Neural progenitor cell (in vitro differentiated cells): ENCODE measurements at places on chromosomes 7 and 10.

DNA sequence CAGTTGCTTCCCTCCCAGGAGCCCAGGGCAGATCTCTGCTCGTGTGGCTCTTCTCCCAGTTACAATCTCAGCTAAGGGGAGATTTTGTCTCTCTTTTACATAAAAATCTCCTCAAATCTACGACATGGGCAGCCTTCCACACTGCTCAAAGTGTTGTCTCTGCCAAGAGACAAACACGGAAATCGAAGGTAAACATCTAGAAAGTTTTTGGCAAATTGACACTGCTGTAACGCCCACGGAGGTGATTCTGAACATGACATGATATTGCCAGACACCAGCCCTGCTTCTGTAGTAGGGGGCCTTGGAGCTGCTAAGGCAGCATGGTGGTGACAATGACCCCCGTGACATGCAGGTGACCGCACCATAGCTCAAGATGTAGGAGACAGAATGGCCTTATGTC is 128.3 kb downstream of the CCDC3 start:
- no peaks in the 10 kb centered on the region for H3K4me1 ChIP-seq
- H3K27ac ChIP-seq = no peak overlapping the region
- H3K27me3 ChIP-seq = no peaks in the 10 kb centered on the region
- H3K36me3 ChIP-seq = no peaks in the 10 kb centered on the region

DNA sequence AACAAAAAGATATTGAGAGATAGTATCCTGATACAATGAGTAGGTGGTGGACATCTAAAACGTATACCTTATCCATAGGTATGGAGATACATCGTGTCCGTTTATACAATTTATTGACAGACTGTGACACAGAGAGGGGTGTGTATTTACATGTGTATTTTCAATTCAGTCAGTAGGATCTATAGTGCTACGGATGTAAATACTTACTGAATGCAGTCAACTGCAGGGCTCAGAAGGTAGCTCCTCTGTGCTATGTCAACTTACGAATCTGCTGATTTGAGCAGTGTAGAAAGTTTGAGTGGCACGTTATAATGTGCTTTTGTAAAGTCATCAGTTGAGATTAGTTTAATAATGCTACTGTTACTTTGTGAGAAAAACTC is 626 bp downstream of the ZNF804B start:
- no peak for DNase-seq
- no peak overlapping the region for H3K27ac ChIP-seq
- peaks cover 8% of the 10 kb centered on the region for H3K4me1 ChIP-seq
- peaks cover 68% of the 10 kb centered on the region for H3K27me3 ChIP-seq
- H3K4me3 ChIP-seq = peak overlapping the region; percentile 52

DNA sequence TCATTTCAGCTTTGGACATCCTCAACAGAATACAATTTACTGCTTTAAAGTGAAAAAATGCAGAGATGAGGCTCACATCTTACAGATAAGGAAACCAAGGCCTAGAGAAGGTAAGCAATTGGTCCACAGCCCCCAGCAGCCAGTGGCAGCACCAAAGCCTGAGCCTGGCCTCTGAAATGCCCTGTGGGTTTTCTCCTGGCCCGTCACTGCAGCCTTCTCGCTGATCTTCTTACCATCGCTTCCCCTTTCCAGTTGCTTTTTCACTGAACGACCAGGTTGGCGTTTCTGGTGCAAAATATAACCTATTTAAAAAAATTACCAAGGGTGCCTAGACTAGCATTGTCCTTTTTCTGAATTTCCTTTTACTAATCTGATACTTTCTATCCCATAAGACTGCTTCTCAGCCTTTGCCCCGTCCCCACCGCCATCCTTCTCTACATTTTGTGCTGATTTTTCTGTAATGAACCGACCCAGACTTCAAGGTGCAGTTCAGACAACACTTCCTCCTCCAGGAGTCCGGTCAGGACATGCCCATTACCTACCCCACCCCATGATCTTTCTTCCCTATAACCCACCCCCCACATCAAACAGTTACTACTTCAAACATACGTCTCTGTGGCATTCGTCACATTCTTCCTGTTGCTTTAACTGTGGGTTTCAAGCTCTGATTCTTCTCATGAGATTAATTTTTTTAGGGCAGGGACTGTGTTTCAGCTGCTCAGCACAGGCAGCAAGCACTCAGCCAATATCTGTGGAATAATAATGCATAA is 289.4 kb downstream of the DNAJB6 start:
- no peak overlapping the region for H3K4me3 ChIP-seq
- no peak overlapping the region for H3K27ac ChIP-seq
- H3K27me3 ChIP-seq = peaks cover 45% of the 10 kb centered on the region
- DNase-seq = no peak
- H3K4me1 ChIP-seq = no peaks in the 10 kb centered on the region

DNA sequence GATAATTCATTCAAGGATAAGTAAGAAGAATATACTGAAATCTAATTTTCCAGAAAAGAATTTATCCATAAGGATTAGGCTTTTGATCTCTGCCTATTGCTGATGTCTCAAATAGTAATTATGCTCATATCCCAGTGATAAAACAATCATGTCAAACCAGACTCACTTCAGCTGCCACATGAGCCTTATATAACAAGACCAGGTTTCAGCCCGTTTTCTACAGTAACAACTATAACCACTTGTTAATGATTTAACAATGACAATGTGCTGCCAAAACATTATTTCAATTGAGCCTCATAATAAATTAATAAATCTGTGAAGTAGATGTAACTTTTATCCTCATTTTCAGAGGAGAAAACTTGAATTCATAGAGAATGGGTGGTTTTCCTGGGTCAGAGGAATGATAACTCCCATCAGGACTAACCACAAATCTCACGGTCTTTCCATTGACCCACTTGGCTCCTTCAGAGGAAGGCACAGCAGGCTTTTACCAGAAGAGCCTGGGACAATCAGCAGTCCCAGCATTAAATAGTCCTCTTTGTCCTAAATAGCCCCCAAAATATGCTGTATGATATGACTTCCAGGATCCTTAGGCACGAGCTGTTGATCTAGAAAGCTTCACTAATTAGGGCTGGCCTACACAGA is 42.5 kb upstream of the SLIT1 start:
- H3K27ac ChIP-seq = no peak overlapping the region
- H3K36me3 ChIP-seq = peaks cover 5% of the 10 kb centered on the region
- no peak overlapping the region for H3K4me3 ChIP-seq
- DNase-seq = no peak

GRCh38 chr7:27652518-27652917 is 10.2 kb downstream of the HIBADH start:
- peaks cover 4% of the 10 kb centered on the region for H3K36me3 ChIP-seq
- peak overlapping the region; percentile 10 for H3K27ac ChIP-seq
- H3K4me3 ChIP-seq = no peak overlapping the region
- DNase-seq = peak; percentile 54
- H3K4me1 ChIP-seq = peaks cover 26% of the 10 kb centered on the region

GRCh38 chr10:78896159-78896928 is 172.4 kb upstream of the ZMIZ1 start:
- peaks cover 19% of the 10 kb centered on the region for H3K4me1 ChIP-seq
- no peak for DNase-seq
- no peaks in the 10 kb centered on the region for H3K27me3 ChIP-seq
- H3K27ac ChIP-seq = no peak overlapping the region
- H3K36me3 ChIP-seq = no peaks in the 10 kb centered on the region
- no peak overlapping the region for H3K4me3 ChIP-seq
